OCI-M1 (cell line): ENCODE measurements at places on chromosomes 7 and 10.

GRCh38 chr7:85232068-85232467, 45.2 kb upstream of the SEMA3D start:
- DNase-seq, result no peak

DNA sequence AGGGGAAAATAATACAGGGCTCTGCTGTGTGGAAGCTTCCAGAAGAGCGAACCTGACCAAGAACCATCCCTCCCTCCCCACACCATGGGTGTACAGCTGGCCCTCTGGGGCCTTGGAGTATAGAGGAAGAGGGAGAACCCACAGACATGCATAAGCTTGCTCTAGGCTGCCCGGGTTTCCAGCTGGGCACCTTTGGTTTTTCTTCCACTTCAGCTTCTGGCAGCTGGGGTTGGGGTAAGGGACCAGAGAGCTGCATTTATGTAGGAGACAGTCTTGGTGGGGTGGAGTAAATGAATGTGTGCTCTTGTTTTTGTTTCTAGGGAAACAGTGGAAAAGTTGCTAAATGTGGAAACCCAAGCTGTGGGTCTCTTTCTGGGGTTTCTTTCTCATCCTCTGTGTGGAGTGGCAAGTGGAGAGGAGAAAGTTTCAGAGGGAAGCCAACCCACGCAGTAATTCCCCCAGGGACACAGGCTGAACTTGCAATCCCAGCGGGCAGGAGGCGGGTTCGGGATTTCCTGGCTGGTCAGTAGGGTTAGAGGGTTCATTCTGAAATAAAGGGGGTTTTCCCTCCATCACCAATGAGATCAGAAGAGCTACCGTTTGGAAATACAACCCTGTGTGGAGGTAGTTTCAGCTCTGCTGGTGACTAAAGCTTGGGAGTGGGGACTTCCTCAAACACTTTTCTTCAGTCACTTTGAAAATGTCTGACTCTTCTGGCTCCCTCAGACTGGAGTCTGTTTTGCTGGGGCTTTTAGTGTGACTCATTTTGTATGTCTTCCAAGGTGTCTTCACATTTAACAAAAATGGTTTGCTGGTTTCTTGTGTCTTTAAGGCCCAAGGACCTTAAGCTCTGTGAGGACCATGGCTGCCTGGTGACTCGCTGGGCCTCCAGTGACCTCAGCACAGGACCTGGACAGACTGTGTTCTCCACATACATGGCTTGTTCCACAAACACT, 22.2 kb upstream of the SRGN start:
- peak; percentile 26 for DNase-seq

GRCh38 chr7:46990761-46991160, 591.1 kb downstream of the TNS3 start:
- no peak for DNase-seq

DNA sequence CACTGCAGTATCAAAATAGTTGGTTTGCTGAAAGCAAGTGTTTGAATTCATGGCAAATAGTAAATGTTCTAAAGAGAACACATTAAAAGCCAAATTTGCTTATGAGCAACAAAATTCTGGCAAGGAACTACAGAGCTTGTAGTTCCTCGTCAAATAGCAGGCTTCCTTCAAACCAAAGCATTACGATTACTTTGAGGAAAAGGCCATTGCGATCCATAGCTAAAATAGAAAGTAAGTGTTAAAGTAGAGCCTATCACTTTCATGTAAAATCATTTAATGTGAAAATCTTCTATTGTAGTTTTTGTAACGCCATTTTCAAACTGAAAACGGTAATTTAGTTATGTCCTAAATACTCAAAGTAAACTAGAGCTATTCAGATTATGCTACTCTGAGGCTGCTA, 20.1 kb downstream of the CACNA2D1 start:
- DNase-seq, result no peak

DNA sequence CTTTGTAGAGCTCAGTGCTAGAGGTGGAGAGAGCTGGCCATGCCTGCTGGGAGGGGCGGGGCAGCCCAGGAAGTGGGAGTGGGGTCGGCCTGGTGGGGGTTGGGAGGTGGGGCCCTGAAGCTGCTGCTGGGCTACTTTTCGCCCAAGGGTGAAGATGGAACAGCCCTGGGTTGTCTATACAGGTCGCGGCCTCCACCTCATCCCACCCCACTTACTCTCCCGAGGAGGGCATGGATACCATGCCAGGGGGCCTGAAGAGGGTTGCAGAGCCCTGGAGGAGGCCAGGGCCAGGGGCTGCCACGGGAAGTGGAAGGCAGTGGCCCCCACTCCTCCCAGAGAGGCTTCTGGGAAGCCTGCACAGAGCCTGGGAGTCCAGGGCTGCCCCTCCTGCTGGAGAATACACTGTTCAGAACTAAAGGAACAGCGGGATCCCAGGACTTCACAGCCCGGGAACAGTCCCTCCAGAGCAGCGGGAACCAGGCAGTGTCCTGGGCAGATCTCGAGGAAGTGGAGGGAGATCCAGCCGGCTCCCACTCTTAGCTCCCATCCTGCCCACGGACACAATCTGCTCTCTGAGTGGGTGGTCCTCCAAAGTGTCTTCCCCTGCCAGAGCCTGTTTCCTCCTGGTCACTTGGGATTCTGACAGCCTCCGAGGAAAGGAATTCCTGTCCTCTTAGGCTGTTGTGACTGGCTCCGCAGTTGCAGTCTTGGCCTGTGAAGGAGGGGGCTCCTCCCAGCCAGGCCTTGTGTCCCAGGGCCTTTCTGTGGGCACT, 23.5 kb downstream of the MAT1A start:
- no peak for DNase-seq

DNA sequence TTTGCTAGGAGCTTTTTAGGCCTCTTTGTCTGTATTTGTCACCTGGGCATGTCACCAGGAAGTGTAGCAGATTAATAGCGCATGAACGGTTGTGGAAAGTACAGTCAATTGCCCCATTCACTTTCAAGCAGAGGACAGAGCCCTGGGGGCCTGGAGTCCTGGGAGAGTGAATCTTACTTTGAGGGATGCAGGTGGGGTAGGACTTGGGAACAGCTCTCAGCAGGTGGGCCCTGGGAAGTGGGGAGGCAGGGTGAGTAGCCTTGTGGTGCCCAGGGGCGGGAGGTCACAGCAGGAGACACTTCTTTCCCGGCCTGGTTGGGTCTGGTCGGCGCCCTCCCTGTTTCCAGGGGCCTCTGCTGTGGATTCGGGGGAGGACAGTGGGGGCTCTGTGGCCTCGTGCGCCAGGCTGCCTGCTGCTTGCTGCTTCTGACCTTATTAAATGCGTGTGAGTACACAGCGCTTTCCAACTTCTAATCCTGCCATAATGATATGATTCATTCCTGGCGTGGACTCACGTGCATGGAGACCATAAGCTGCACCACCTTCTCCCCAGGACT, 51.6 kb upstream of the AQP1 start:
- no peak for DNase-seq

DNA sequence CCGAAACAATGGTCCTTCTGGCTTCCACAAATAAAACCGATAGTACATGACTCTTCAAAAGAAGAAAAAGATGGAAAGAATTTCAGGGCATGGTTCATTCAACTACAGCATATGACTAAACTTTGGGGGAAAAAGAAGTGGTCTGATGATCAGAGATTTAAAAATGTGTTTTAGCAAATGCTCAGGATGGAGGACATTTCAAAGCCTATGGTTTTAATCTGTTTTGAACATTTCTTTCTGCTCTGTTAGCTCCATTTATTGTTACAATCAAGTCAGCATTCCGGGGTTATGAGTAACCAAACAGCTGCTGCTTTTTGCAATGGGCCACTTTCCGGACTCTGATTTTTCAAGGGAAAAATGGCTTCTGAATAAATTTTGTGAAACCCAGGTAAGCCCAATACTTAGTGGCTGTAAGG, 142.4 kb downstream of the CUBN start:
- no peak for DNase-seq

DNA sequence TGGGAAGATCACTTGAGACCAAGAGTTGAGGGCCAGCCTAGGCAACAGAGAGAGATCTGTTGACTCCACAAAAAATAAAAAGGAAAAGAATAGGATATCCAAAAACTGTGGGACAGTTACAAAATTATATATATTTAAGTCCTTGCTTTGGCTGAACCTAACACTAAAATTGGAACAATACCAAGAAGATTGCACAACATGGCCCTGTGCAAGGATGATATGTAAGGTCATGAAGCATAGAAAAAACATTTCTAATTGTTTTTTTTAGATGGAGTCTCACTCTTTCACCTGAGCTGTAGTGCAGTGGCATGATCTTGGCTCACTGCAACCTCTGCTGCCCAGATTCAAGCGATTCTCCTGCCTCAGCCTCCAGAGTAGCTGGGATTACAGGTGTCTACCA, 139.0 kb downstream of the TPST1 start:
- peak; percentile 50 for DNase-seq

DNA sequence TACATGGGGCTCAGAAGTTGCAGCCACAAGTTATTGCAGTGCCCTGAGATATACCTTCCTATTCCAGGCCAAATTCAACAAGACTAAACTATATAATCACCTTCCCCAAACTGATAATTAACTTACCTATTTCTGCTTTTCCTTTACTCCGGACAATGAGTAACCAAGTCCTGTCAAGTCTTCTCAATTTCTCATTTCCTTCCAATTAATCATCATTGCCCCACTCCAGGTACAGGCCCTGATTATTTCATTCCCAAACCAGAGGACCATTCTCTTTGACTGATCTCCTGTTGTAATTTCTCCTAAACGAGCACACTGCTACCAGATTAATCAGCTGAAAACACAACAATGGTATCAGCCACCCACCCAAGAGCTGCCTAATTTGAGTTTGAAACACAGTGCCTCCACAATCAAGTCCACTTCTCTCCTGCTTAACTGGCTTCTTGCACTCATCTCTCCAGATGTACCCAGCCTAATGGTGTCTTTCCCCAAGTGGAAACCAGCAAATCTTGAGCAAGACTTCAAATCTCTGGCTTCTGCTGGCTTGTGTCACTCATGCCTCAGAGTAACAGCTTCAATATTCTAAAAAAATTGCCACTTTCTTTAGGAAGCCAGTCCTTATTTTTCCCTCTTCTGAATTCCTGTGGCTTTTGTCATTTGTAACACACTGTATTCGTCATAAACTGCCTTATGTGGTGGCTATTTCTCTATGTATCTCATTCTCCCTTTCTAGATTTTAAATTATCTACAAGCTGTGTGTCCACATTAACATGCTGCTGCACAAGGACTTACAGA, 89.1 kb downstream of the CDK6 start:
- no peak for DNase-seq

GRCh38 chr7:111846898-111847297, 284.6 kb upstream of the IMMP2L start:
- no peak for DNase-seq

GRCh38 chr10:56319386-56319785, 41.7 kb downstream of the ZWINT start:
- DNase-seq, result peak; percentile 46

- peak; percentile 33 for DNase-seq
Observed at GRCh38 chr10:35339942-35340341, 3.6 kb downstream of the CCNY start.

GRCh38 chr7:71627651-71628050, 495.7 kb downstream of the GALNT17 start:
- no peak for DNase-seq

GRCh38 chr7:148761499-148762278, 63.0 kb downstream of the CUL1 start:
- DNase-seq, result no peak

- DNase-seq, result no peak
Observed at GRCh38 chr7:137960020-137960419, 41.9 kb downstream of the CREB3L2 start.

- DNase-seq, result peak; percentile 41
Observed at GRCh38 chr7:50303335-50304128, 984 bp upstream of the IKZF1 start.

DNA sequence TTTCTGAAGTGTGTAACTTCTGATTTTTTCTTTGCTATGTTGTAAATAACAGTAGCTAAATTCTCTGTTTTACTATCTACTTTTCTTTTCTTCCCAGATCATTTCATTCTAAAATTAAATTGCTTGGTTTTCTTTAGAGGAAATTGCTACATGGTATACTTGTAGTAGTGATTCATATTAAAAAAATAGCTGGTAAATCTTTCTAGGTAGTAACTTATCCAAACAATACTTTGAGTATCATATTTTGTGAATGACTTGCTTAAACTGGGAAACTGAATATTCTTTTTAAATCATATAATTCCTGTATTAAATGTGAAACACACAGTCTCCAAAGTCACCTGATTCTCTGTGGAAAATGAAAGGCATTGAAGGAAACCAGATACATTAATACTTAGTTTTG, 85.5 kb downstream of the ZNRF2 start:
- DNase-seq, result no peak

DNA sequence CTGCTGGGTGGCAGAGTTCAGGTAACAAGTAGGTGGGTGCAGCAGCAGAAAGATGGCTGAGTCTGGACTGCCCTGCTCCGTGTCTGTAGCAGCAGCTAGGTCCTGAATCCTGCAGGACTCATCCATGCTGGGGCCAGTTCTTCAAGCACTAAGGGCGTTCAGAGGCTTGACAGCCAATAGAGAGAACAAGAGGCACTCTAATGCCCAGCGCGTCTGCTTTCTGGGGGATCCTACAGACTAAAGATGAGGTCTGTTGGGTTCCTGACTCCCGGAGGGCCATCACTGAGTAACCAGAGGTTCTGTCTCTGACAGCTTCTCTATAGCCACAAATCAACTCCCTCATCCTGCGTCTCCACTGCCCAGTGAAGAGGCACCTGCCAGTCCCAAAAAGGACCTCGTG, 125.5 kb downstream of the PTPN20 start:
- no peak for DNase-seq

- DNase-seq, result peak; percentile 72
Observed at GRCh38 chr10:60977161-60978122, 33.5 kb upstream of the RHOBTB1 start.

DNA sequence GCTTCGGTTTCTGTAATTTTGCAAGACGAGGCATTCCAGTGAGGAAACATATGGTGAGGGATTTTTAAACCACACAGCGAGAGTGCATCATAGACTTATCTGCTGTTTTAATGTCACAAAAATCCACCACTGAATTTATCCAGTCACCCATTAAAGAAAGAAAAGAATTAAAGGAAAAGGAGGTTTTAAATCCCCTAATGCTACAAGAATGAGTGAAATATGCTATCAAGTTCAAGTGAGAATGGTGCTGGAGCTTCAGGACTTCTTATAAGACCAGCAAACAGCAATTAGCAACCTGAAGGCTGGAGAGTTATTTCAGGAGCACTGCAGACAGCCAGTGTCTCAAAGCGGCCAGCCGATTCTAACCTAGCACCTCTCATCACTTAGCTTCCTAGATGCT, 439.1 kb upstream of the MGMT start:
- DNase-seq, result no peak

DNA sequence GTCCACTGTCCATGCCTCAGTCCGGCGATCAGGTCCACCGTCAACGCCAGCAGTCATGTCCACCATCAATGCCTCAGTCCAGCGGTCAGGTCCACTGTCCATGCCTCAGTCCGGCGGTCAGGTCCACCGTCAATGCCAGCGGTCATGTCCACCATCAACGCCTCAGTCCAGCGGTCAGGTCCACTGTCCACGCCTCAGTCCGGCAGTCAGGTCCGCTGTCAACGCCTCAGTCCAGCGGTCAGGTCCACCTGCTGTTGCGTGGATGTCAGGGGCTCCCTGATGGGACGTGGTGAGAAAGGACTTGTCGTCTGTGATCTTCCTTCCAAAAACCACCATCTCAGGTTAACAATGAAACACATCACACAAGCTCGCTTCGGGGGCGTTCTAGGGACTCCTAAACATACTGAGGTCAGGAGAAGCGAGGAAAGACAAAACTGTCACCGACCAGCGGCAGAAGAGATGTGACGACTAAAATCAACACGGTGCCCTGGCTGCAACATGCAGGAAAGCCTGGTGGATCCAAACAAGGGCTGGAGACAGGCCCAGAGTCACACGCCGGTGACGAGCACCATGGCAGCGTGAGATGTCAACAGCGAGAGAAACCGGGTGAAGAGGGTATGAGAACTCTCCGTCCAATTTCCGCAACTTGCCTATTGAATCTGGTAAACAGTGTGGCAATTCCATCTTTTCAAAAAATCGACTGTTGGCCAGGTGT, 264.2 kb downstream of the MAD1L1 start:
- DNase-seq, result no peak
